ENCODE measurements at places on chromosomes 12 and 14.

- DNase-seq, result no peak
These were observed 24.6 kb downstream of the TTC9 start for GRCh38 chr14:70666361-70666686.

DNA sequence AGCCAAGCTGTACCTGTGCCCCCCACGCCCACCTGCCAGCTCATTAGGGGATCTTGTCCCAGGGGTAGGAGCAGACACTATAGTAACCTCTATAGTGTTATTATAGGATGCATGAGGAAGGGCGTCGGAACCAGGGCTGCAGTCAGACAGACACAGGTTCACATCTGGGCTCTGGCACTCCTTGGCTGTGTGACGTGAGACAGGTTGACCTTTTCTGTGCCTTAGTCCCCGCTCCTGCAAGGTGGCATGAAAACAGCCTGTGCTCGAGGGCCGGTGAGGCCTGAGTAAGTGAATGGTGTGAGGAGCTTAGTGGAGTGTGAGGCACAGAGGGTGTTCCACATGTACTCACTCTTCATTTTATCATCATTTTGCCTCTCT lies 19.0 kb downstream of the ASB2 start:
- no peak for DNase-seq

DNA sequence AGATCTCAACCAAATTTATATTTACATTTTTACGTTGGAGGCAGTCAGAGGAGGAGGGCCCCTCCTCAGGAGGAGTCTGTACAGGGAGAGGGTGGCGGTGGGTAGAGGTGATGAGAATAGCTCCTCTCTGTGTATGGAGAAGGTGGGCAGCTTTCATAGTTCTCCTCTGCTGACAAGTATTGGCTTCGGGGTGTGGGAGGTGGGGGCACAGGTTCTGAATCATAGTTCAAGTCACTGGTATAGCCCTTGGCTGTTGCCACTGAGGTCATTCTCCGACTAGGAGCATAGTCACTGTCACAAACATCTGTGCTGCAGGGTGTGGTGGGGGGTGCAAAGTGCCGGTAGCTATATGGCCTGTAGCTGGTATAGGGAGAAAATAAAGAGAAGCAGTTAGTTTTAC lies 50.3 kb downstream of the BCL2L14 start:
- DNase-seq, result no peak

GRCh38 chr12:117466677-117467362 lies 105.4 kb upstream of the NOS1 start:
- DNase-seq, result no peak

DNA sequence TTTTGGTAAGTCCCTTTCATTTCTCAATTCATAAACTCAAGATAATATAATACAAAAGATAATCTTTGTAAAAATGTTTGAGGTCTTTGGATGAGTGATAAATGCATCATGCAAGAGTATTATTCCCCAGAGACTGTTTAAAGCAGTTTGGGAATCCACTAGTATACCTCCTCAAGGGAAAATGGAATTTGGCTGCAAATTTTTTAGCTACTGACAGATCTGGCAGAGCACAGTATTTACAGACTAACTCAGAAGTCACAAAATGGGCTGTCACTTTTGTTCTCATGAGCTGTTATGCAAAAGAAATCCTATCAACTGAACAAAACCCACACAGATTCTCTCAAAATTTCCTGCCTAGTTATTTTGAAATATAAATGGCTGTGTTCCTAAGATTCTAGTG lies 9.9 kb downstream of the SPIC start:
- DNase-seq, result no peak

- no peak for DNase-seq
These were observed 25.0 kb upstream of the SYCP3 start for GRCh38 chr12:101764051-101764792.
